Stimulated activated CD8-positive, alpha-beta memory T cell treated with anti-CD3 and anti-CD28 coated beads, Interleukin-2, amount 100 ng/mL, for 1 hour (primary cell): ENCODE measurements at places on chromosomes 2 and 18.
A peak's percentile ranks its signal among the peaks of the same experiment; 100 is the strongest.

DNA sequence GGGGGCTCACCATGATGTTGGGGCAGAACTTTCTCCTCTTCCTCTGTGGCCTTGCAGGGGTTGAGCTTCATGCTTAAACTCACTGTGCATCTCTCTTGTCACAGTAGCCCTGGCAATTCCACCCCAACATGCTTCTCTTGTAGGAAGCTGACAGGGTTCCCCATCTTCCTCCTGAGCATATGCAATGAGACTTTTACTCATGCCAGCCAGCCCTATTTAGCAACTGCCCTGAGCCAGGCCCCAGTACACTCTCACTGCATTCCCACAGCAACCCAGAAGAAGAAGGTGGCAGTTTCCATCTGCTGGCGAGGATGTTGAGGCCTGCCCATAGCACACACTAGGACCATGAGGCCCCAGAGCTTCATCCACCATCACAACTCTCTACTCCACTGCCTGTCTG is 72.2 kb upstream of the TEX51 start:
- no peak for DNase-seq

DNA sequence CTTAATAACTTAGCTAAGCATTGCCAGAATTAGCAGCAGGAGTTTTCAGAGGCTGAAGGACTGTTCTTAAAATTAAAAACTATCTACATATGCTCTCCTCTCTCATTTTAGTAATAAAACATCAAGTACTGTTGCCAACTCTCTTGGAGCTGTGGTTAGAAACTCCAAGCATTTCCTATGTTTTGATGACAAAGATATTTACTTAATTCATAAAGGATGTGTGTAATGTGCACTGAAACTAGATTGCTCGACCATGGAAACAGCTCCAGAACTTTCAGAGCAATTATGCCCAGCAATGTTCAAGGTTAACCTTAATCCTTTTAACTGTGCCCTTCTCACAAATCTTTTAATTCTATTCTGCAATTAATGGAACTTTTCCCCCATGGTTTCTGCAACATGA is 8.4 kb downstream of the GRP start:
- no peak for DNase-seq

DNA sequence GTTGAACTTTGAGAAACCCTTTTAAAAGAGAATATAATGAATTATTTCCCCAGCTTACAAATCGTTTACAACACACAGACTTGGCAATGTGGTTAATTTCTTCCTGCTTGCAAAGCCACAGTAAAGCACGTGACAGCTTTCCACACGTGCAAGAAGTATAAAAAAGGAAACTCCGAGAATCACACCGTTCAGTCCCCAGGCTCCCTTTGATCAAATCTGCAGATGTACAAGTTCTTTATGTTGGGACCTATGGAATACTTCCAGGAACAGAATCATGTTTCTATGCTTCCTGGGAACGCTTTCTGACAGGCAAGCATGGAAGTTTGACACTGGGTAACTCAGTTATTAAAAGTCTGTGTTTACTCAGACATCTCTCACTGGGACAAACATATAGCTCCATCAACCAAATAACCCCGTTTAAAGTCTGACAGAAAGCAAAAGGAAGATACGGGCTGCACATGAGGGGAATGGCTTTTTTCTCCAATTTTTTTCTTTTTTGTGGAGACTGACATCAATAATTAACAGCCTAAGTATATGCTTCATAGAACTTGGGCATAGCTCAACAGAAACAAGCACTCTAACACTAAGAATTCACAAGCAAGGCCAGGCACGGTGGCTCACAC is 134.8 kb downstream of the EIPR1 start:
- no peak for DNase-seq

GRCh38 chr2:128172191-128172590 is 81.2 kb downstream of the UGGT1 start:
- no peak for DNase-seq

- no peak for DNase-seq
These were observed 85.9 kb downstream of the UBE2E3 start for GRCh38 chr2:181066333-181066732.

GRCh38 chr2:133570542-133570941 is 2.3 kb upstream of the NCKAP5 start:
- no peak for DNase-seq

GRCh38 chr18:35283923-35284794 is 5.9 kb downstream of the ZSCAN30 start:
- no peak for DNase-seq

GRCh38 chr18:22831441-22831904 is 101.7 kb upstream of the RBBP8 start:
- DNase-seq: no peak

- no peak for DNase-seq
These were observed 495.1 kb upstream of the MEX3C start for GRCh38 chr18:51692612-51693011.

DNA sequence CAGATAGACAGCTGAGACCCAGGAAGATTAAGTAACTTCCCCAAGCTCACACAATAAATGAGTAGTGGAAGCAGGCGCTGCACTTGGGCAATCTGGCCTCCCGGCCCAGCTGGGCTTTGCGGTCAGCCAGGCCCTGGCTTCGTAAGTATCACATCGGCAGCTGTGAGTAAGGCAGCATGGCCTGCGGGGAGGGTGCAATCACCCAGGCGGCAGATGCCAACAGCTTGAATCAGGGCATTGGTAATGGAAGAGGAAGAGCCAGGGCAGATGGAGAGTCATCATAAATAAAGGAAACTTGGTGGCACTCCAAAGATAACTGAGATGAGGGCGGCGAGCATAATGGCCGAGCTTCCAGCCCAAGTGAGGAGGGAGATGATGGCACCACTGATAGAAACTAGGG is 217.9 kb upstream of the PID1 start:
- DNase-seq: no peak

- no peak for DNase-seq
These were observed 38.9 kb downstream of the DHRS9 start for GRCh38 chr2:169108099-169108884.

GRCh38 chr2:24307961-24308360 is 52.4 kb downstream of the ITSN2 start:
- no peak for DNase-seq

GRCh38 chr2:28621172-28622100 is 125.6 kb downstream of the PLB1 start:
- DNase-seq: peak; percentile 55

- no peak for DNase-seq
These were observed 50.1 kb downstream of the ATOH8 start for GRCh38 chr2:85803704-85804425.

DNA sequence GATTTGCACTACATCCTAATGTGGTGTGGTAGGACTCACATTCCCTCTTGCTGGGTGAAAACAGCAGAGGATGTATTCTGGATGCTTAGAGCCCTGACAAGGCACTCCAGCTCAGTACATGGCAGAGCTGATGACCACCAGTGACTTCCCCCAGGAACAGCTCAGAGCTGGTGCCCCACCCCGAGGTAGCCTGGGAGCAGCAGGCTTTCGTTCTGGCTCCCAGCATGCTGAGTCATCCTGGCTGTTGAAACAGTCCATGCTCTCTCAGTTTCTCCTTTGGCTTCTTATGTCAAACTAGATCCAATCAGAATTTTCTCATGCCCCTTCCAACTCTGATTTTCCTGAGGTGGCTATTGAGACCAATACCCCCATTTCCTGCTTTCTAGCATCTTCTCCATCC is 438.2 kb downstream of the NBAS start:
- DNase-seq: no peak

GRCh38 chr2:117127680-117128079 is 686.8 kb upstream of the DDX18 start:
- no peak for DNase-seq

- DNase-seq: no peak
These were observed 597.0 kb upstream of the NRXN1 start for GRCh38 chr2:51628917-51629316.

DNA sequence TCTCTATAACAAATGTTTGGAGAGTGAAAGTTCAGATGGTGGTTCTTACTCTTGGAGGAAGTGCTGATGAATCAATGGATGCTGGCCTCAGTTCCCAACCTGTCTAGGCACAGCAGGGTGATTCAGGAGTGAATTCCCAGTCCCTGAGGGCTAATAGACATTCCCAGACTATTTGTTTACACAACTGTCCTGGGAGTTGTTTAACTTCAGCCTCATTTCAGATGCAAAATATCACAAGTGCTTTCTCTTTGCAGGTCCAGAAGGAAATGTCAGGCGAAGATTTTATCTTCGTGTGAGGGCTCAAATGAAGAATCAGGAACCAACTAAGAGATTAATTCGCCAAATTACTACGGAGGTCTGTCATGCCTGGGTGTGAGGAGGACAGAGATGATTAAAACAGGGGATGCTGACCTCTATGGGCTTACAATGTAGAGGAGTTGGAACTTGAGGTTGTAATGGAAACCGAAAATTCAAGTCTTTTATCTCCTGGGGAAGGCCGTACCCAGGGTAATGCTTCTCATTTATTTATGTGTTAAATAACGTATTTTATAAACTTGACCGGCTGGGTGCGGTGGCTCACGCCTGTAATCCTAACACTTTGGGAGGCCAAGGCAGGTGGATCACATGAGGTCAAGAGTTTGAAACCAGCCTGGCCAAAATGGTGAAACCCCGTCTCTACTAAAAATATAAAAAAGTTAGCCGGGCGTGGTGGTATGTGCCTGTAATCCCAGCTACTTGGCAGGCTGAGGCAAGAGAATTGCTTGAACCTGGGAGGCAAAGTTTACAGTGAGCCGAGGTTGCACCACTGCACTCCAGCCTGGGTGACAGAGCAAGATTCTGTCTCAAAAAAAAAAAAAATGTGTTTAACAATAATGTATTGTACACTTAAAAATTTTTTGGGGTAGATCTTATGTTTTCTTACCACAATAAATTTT is 38.7 kb upstream of the SLC1A4 start:
- no peak for DNase-seq

- no peak for DNase-seq
These were observed 70.6 kb downstream of the B3GNT2 start for GRCh38 chr2:62266433-62267038.

DNA sequence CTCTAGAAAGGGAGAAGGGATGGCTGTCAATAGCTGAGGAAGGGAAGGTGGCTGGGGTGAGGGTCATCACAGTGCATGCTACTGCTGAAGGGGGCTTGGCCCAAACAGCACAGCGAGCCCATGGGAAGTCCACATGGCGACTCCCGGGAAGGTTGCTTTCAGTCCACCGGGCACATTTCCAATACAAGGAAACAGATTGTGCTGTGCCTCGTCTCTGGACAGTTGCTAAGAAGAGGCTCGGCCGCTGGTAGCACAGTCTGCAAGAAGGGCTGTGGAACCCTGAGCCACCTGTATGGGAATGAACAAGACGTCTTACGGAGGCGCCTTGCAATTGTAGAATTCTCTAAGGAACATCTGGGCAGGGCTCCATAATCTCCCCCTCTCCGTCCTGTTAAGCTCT is 123.1 kb downstream of the CELF4 start:
- DNase-seq: no peak

DNA sequence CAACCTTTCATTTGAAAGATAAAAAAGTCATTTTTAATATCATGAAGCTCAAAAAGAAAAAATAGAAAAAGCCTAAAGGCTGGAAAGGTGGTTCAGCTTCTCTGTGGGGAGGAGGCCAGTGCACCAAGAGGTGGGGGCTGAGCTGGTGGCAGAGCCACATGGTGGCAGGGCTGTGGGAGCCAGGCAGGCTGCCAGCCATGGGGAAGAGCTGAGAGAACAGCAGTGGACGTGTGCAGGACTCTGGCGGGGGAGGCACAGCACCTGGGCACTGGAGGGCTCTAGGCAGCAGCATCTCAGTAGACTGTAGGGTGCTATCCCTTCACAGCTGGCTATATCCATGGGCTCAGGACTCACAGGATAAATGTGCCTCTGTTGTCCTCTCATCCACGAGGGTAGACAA is 47.8 kb downstream of the STK25 start:
- DNase-seq: no peak

DNA sequence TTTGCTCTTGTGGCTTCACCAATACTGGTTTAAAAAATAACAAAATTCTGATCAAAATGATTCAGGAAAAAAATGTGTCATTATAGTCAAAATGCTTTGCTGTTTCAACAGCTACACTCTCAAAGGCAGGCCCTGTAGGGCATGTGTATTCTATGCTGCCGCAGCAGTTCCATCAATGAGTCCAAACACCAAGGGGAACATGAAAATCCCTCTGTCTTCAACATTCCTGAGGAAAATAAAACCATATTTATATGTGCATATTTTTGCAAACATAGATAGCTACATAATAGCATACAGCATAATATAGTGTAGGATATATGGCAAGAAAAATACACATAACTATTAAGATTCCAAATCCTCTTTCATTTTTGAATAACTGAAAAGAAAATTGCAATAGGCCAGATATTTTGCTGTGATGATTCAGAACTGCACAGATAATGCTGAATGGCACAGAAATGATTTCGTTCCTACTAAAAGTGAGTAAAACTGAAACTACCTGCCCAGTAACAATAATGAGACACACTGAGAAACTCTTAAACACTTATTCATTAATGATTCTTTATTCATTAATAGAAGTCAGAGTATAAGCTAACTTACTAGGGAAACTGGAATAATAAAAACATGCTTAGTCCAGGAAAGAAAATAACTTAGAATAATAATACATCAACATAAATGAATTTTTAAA is 343.8 kb downstream of the SUCLG1 start:
- DNase-seq: no peak

DNA sequence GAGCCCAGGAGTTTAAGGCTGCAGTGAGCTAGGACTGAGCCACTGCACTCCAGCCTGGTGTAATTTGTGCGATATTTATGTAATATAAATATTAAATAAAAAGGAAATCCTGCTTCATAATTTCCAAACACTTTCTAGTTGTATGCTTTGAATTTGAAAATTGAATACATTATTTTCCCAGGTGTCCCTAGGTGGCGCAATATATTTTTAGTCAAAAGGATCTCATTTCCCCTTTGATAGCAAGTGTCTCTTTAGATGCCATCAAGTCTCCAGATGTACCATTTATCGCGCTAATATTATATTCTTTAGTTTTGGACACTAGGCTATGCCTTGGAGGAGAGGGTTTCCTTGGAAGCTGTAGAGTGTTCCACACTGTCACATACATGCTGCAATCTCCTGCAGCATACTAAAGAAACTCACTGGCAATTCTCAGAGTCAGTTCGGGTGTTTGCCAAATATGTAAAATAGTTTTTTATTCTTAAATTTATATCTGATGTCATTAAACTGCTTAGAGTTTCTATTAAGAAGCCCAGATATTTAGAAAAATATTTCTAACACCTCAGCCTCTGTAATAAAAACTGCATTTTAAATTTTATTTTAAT is 5.6 kb upstream of the WDR7 start:
- DNase-seq: no peak

DNA sequence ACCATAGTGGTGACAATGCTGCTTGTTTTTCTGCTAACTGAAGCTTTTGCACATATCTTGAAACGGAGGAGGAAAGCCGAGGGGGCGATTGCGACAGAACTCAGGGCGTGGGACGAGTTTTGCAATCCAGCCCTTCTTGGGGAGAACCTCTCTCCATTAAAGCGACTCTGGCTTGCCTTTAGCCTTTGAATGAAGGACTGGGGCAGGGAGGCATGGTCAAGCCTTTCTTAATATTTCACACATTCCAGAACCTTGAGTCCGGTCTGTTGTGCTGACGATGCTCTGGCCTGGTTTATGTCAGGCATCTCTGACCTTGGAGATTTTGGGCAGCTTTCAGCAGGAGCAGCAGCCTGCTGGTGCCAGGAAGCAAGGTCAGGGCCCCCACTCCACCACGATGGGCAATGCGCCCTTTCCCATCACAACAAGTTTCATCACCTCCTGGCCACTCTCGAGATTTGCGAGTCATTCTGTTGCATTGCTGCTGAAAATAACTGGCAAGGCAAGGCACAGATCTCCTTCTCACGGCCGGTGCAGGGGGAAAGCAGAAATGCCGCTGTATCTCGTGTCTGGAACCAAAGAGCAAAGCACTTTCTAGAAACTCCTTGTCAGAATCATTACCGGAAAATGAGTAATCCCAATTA is 10.8 kb downstream of the EMILIN2 start:
- DNase-seq: no peak
